Putamen (tissue), 1 donor: ENCODE measurements at places on chromosomes 16 and 17.

DNA sequence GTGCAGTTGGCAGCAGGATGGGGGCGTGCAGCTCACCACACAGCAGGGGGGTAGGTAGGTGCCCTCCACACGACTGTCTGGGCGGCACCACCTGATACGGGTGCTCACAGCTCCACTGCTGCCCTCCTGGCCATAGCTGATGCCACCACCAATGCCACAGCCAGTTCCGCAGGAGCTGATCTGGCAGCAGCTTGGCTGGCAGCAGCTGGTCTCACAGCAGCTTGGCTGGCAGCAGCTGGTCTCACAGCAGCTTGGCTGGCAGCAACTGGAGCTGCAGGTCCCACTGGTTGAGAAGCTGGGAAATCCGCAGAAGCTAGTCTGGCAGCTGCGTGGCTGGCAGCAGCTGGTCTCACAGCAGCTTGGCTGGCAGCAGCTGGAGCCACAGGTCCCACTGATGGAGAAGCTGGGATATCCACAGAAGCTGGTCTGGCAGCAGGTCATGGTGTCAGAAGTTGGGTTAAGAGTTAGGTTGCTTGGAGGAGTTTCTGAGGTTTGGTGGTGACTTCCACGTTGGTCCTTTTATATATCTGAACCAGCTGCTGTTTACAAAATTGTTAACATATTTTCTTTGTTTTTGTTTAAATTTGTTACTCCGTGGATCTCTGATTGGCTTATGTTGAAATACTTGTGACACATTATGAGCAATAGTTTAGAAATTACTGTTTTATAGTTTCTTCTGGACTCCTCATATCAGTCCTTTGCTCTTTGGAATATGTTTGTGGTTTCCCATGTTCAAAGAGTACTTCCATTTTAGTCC, at the start of gene KRTAP1-5:
TSS of gene KRTAP1-5 (minus strand) at position 494 of the 757 bp plus-strand sequence. CDS start at position 441, 53 bp downstream.
- DNase-seq = no peak

DNA sequence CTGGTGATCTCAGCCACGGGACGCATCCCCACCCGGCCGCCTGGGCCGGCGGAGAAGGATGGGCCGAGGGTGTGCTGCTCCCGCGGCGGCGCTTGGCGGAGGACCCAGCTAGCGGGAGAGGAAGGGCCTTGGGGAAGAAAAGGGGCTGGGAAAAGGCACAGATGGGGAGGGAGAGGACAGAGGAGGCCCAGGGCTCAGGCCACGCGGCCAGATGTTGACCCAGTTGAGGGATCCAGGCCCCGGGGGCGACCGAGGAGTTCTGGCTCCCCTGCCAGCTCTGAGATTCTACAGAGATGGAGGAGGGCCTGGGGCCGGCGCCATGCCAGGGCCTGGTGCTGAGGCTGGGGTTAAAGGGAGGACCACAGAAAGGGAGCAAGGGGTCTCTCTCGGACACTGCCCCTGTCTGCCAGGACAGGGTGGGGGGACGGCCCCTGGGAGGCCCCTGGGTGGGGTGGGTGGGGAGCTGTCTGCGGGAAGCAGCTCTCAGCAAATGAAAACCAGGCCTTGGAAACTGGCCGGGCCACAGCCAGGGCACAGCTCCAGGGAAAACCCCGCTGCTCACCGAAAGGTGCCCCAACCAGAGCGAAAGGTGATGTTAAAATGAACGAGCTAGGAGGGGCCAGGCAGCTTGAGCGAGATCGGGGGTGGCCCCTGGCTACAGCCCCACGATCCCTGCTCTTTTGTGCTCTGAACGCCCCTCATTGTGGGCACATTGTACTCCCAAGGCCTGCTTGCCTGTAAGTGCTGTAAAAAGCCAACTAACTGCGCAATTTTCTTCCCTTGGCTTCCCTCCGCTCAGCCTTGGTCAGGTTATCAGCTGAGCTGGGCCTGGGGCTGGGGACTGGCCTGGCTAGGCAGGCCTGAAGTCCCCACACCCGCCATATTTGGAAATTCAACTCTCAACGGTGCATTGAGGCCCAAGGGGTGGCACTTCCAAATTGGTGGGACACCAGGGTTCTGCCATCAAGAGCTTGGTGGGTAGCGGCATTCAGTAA, 191.4 kb downstream of the ZNF423 start:
- DNase-seq = no peak

GRCh38 chr17:8855477-8856204, 11.8 kb downstream of the PIK3R6 start:
- DNase-seq = peak; percentile 25

GRCh38 chr16:88320947-88321634, 61.7 kb upstream of the ZNF469 start:
- no peak for DNase-seq
